Adipocyte (in vitro differentiated cells): ENCODE measurements at places on chromosomes 3 and 15.

GRCh38 chr15:58934521-58934920 lies 1.0 kb upstream of the SLTM start:
- no peak for DNase-seq

GRCh38 chr15:81282606-81282895 lies 41.4 kb downstream of the STARD5 start:
- no peak for DNase-seq

- DNase-seq: no peak
Observed at GRCh38 chr3:170350515-170351413, 6.8 kb upstream of the SKIL start.

GRCh38 chr3:123660141-123660675 lies 75.4 kb upstream of the HACD2 start:
- DNase-seq: peak; percentile 53

DNA sequence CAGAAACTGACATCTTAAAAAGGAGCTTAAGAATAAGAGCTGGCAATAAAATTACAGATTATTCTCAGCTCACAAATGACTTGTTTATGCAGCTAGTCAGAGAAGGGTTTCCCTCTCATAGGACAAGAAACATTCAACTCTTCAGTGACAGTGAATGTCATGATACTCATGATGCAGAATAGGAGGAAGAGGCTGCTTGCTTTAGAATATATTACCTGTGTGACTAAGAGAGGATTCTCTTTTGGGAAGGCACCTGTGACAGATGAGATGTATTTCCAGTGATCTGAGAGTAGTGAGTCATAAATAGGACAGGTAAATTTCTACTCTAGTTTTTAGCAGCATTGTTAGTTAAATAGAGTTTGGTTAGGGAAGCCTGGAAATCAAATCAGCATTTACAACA lies 39.9 kb downstream of the RASA2 start:
- no peak for DNase-seq

GRCh38 chr15:49171790-49172189 lies 1.7 kb downstream of the GALK2 start:
- DNase-seq: no peak

- no peak for DNase-seq
Observed at GRCh38 chr15:52281085-52282035, 14.2 kb downstream of the MYO5C start.

GRCh38 chr3:181728470-181729340 lies 17.0 kb downstream of the SOX2 start:
- no peak for DNase-seq

DNA sequence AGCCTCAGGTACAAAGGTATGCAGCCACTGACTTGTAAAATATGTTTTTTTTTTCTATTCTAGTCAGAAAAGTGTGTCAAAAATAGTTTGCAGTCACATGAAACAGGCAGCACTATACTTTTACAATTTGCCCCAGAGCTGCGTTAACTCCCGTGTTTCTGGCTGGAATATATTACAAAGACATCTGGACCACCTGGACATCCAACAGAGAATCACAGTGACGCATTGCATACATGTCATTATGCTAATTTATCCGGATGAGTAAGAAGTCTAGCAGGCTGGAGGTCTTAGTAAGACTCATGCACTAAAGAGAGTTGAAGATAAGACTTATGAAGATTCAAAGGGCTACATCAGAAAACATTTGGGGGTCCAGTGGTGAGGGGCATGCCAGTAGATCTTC lies 39.2 kb upstream of the STRIT1 start:
- no peak for DNase-seq

DNA sequence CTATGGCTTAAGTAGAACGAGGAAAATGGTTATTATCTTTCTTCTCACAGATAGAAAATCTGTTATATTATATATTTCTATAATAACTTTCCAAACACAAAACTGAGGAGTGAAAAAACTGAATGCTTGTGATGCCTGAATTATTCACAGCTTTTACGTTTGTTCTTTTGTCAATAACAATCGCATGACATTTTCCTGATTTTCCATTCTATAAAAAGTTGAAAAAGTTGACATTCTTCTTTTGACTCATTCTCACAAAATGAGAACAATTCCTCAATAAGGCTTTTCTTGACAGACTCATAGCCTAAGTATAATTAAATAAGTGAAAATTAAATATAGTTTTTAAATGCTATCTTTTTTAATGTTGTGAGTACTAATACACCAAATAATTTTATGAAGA lies 288.8 kb upstream of the TGFBR2 start:
- DNase-seq: no peak

- no peak for DNase-seq
Observed at GRCh38 chr3:11195201-11195600, 40.9 kb downstream of the HRH1 start.

GRCh38 chr3:184531626-184532280 lies 29.8 kb upstream of the EPHB3 start:
- DNase-seq: no peak

DNA sequence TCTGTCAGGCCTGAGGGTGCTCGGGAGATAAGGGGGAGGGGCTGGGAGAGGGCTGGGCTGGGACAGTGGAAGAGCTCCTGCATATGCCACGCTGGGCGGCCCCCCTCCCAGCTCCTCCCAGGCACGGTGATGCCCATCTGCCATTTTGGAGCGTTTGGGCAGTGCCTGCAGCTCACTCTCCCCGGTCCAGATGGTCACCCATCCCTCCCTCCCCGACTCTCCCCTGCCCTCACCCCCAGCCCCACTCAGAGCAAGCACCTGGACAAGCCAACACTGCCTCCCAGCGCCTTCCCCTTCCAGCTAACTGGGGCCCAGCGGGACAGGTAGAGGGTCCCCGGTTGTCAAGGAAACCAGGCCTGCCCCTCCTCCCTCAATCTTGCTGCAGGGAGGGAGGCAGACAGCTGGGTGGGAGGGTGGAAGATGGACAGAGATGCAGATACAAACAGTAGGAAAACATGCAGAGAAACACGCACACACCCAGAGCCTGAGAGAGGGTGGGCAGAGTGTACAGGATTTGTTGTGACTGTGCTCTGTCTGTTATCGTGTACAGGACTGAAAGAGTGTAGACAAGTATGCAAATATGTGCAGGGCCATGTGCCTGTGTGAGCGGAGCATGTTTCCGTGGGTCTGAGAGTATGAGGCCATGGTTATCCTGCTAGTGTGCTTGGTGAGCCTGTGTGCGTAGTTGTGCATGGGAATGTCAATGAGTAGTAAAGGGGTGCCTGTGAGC lies 17.5 kb upstream of the CORO2B start:
- DNase-seq: no peak

- DNase-seq: no peak
Observed at GRCh38 chr3:102000620-102001209, 151.4 kb downstream of the NFKBIZ start.

DNA sequence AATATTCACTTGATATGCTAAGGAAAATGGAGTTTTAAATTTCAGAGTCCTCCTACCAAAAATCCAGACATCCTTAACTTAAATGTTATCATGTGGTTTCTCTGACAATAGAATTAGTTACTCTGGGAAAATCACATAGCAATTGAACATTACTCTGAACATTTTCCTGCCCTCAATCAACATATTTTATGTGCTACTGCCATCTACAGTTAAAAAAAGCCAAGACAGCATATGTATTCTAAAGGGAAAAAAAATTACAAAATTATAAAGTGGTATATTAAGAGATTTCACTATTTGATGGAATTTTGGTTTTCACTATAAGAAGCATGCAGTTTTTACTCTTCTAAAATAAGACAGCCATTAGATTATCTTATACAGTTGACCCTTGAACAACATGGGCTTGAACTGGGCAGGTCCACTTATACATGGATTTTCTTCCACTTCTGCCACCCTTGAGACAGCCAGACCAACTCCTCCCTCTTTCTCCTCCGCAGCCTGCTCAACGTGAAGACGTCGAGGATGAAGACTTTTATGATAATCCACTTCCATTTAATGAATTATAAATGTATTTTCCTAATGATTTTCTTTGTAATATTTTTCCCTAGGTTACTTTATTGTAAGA lies 122.3 kb downstream of the ATP1B3 start:
- DNase-seq: peak; percentile 70

DNA sequence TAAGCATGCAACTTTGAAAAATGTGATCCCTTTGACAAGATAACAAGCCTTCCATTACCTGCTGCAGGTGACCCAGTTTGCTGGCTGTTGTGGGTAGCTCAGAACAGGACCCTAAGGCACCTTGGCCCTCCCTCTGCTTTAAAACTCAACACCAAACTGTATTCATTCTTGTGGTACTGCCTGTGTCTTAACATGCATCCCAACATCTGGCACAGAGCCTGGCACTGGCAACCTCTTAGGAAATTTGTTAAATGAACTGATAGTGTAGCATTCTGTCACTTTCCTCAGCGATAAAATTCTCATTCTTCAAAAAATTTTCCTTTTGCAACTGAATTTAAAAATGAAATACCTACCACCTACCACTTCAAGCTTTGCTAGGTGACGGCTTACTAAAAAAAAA lies 287.3 kb upstream of the ADAMTS9 start:
- DNase-seq: no peak

DNA sequence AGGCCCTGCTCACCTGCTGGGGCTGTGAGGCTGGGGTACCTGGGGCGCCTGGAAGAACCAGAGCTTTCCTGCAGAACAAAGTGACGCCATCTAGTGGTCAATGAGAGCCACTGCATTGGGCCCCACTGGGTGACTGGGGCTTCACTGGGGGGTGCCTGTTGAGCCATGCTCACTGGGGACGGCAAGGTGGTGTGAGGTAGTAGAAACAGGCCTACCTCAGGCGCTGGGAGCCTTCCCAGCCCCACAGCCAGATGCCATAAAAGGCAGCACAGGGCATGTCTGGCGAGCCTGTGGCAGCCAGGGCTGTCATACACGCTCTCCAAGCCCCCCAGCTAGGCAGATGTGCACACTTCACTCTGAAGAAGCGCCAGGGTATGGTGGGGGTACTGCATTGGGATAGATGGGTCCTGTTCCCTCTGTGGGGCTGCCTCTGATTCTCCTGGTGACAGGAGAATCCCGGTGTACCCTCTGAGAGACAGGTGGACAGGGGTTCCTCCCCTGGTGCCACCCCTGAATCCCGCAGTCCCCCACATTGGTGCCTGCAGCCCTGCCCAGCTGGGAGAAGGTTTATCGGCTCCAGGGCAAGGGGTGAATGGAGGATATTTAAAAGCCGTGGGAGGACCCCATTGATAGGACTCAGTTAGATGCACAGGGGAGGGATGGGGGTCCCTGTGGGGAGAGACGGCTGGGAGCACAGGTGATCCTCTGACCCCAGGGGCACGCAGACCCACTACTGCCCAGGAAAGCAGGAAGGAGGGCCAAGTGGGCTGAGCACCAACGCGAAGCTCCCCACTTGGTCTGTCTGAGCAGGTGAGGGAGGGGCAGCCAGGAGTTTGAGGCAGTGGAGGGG lies 178.8 kb downstream of the NSMCE3 start:
- peak; percentile 48 for DNase-seq

DNA sequence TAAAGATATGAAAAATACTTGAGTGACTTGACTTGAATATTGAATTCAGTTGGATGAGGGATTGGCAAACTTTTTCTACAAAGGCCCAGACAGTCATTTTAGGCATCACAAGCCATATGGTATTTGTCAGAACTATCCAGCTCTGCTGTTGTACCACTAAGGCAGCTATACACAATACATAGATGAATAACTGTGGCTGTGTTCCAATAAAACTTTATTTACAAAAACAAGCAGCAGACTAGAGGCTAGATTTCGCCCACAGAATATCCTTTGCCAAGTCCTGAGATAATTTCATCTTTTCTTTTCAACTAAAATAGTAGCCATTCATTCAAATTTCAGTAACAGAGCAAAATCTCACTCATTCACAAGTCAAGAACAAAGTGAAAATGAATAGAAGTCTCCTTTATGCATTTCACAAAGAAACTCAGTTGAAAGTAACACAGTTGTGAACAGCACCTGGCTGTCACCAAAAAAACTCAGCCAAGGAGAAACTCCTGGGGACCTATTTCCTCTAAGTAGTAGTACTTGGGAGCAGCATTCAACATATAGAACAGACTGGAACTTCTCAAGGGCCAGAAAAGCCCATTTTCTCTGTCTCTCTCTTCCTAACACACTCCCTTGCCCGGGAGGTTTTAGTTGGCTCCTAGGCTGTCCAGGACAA lies 56.3 kb downstream of the OSBPL10 start:
- no peak for DNase-seq

DNA sequence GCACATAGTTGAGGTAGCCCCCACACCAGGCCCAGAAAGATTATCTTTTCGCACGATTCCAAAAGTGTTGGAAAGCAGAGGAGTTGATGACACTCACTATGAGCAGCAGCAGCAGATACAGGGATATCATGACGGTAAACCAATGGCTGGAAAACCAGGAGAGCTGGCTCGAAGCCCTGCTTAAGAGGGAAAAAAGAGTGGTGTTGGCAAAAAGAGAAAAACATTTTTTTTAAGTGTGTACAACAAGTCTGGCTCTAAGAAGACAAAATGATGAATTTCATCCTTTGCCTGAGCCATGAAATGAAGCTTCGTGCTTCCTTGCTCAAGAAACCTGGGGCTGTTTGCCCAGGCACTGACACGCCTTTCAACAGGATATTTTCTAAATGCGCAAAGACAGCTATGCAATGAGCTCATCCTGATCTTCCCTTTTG lies 27.3 kb downstream of the PARP16 start:
- DNase-seq: no peak

DNA sequence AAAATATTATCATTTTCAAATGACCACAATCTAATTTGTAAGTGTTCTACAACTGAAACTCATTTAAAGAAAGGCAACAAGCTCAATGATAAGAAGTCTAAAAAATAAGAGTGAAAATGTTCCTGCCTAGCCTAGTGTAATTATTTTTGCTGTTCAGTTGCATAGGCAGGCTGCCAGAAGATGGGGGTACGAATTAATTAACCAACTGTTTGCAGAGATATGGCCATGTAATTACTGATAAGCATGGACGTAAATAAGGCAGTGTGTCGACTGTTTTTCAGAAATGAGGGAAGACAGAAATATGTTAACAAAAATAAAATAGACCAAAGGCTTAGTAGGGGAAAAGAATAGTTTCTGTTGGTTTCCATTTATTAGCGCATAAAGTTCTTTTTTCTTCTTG lies 24.7 kb upstream of the SCAANT1 start:
- no peak for DNase-seq

GRCh38 chr3:135155228-135155627 lies 360.2 kb downstream of the EPHB1 start:
- DNase-seq: no peak

DNA sequence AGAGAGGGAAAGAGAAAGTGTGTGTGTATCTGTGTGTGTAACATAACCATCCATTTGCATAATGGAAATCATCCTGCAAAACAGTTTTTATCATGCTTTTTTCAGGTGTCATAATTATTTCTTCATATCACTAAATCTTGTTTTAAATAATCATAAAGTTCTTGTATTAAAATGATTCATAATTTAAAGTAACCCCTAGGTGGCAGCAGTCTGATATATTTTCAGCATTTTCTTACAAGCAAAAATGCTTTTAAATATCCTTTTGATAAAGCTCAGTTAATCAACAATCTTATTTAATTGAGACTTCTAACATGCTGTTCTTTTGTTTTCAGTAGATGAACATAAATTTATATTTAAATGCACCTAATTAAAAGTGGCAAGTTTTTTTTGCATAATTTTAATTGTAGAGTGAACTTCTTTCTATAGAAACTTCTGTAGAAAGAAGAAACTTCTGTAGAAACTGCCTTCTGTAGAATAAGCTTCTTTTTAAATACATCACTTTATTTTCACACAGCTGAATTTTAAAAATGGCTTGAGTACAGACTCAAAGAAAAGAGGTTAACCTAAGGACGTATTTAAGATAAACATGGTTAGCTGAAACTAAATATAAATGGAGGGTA lies 72.5 kb downstream of the OPA1 start:
- peak; percentile 71 for DNase-seq
